Activated CD8-positive, alpha-beta memory T cell treated with anti-CD3 and anti-CD28 coated beads, Interleukin-2, amount 10 ng/mL, durations not matched to agents 7 days and 5 days (primary cell): ENCODE measurements at places on chromosomes 5 and 9.
A peak's percentile ranks its signal among the peaks of the same experiment; 100 is the strongest.

DNA sequence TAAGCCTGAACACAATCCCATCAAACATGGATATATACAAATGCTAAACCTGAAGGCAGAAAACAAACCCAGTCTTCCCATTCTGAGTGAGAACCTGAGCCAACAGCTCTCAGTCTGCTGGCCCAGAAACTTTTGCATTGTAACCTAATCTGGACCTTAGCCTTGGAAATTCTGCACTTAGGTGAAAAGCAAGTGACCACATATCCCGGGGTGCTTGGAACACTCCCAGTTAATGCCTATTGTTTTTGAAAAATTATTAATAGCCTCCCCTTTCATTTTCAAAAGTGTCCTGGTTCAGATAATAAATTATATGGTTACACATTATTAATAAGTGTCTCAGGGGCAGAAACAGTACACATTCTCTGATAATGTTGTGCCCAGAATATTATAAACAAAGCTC is 228.3 kb upstream of the TARS1 start:
- H3K27ac ChIP-seq: no peak overlapping the region
- no peak overlapping the region for H3K4me3 ChIP-seq
- DNase-seq: no peak
- H3K36me3 ChIP-seq: no peaks in the 10 kb centered on the region
- H3K4me1 ChIP-seq: no peaks in the 10 kb centered on the region

DNA sequence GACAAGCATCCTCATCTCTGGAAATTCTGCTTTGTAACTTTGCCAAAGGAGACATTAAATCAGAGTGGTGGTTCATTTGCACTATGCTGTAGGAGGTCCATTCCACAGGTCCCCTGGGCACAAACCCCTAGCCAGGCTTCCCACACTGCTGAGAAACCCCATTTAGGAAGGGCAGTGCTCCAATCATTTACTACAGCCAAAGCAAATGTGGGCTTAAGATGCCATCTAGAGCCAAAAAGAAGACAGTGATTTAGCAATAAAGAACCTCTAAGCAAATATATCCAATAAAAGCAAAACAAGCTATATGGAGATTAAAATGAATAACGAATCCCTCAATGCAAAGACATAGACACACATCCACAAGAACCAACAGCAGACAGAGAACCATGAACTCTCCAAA is 129.0 kb upstream of the ALDH1B1 start:
- peaks cover 23% of the 10 kb centered on the region for H3K27me3 ChIP-seq
- DNase-seq: no peak
- H3K4me3 ChIP-seq: no peak overlapping the region
- no peaks in the 10 kb centered on the region for H3K36me3 ChIP-seq
- H3K4me1 ChIP-seq: no peaks in the 10 kb centered on the region

DNA sequence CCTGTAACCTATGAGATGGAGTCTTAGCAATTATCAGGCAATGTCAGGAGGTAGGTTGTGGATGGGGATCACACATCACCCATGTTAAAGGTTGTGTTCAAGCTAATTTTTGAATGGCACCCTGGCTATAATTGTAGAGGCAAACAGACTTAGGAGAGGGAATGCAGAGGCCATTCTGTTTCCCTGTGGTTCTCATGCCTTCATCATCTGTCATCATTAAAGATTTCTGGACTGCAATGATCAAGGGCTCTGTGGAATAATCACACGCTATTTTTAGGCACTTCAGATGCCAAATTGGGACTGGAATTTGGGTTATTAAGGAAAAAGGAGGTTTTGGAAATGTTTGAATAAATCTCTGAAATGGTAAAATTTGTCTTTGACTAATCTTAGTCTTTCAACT is 1065.4 kb downstream of the TAF11L14 start:
- H3K4me3 ChIP-seq: no peak overlapping the region
- H3K27me3 ChIP-seq: no peaks in the 10 kb centered on the region
- peaks cover 10% of the 10 kb centered on the region for H3K4me1 ChIP-seq
- no peaks in the 10 kb centered on the region for H3K36me3 ChIP-seq

GRCh38 chr9:105245029-105245890 is 809 bp downstream of the SLC44A1 start:
- peak overlapping the region; percentile 89 for H3K4me3 ChIP-seq
- DNase-seq: peak; percentile 50
- H3K36me3 ChIP-seq: no peaks in the 10 kb centered on the region
- peaks cover 68% of the 10 kb centered on the region for H3K27me3 ChIP-seq
- H3K27ac ChIP-seq: peak overlapping the region; percentile 68
